Astrocyte (in vitro differentiated cells and primary cell): ENCODE measurements at places on chromosomes 11 and 22. TPM values are rescaled to one million over a fixed set of nuclear protein-coding genes. Genes with fewer than 3 reads are reported as not detected.

Gene KCNJ11
- total RNA-seq = 0.43 TPM in 1 of 2 replicates, not detected in the other

DNA sequence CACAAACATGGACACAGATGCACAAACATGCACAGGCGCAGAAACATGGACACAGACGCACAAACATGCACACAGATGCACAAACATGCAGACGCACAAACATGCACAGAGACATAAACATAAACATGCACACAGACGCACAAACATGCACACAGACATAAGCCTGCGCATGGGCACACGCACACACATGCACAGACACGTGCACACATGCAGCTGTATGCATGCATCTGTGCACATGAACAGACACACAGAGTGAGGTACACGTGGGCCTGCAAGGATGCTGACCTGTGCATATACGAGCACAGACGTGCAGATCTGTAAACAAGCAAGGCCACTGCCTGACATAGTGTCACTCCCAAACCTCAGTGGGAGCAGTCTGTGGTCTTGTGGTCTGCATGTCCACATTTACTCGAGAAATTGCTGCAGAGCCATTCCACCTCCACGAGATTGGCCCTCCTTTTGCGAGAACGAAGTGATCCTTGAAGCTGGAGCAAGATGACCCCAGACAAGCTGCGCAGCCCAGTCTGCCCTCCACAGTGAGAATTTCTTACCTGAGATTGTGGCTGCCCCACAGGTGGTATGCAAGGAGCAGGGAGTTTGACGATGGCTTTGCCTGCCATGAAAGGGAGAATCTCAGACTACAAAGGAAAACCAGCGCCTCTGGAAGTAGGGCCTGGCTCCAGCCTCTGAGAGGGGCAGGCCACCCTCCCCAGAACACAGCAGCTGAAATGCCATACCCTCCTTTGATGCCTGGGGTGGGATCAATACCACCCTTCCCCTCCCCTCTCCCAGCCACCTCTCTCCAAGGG, 299.9 kb downstream of the BRD1 start:
- no peaks in the 10 kb centered on the region for H3K4me1 ChIP-seq
- DNase-seq = no peak
- no peak overlapping the region for H3K27ac ChIP-seq

DNA sequence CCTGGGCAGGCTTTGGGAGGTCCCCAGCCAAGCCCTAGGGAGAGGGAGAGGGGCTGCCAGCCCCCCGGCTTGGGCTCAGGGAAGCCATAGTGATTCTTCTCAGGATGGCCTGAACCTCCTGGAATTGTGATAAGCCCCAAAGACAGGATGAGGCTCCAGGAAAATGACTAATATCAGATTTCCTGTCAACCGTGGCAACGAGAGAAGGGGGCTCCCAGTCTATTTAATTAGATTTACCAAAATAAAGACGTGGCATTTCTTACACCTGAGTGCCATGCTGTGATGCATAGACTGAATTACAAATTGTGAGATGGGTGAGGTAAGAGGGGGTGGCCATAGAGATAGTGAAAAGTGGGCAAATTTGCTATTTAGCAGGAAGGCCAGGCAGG, 20.4 kb downstream of the SERPINH1 start:
- no peaks in the 10 kb centered on the region for H3K36me3 ChIP-seq
- H3K27me3 ChIP-seq = no peaks in the 10 kb centered on the region
- peak overlapping the region; percentile 64 for H3K4me3 ChIP-seq

- H3K4me1 ChIP-seq = no peaks in the 10 kb centered on the region
- H3K27ac ChIP-seq = no peak overlapping the region
- no peaks in the 10 kb centered on the region for H3K36me3 ChIP-seq
- H3K27me3 ChIP-seq = peaks cover 7% of the 10 kb centered on the region
Measured at GRCh38 chr11:102929972-102930371, 25.6 kb downstream of the MMP13 start.

Gene OR52I2
- total RNA-seq = not detected in 2 replicates

- no peak overlapping the region for H3K27ac ChIP-seq
- no peaks in the 10 kb centered on the region for H3K4me1 ChIP-seq
- no peak overlapping the region for H3K4me3 ChIP-seq
- no peak for DNase-seq
- peaks cover 3% of the 10 kb centered on the region for H3K27me3 ChIP-seq
- H3K36me3 ChIP-seq = no peaks in the 10 kb centered on the region
Measured at GRCh38 chr11:27618281-27618915, 81.9 kb downstream of the BDNF start.

- no peak overlapping the region for H3K4me3 ChIP-seq
- H3K4me1 ChIP-seq = no peaks in the 10 kb centered on the region
- peak; percentile 38 for DNase-seq
- no peaks in the 10 kb centered on the region for H3K27me3 ChIP-seq
- H3K36me3 ChIP-seq = peaks cover 57% of the 10 kb centered on the region
Measured at GRCh38 chr11:3037040-3037944, 19.9 kb downstream of the CARS1 start.
